ENCODE measurements at places on chromosomes 3 and 15.

DNA sequence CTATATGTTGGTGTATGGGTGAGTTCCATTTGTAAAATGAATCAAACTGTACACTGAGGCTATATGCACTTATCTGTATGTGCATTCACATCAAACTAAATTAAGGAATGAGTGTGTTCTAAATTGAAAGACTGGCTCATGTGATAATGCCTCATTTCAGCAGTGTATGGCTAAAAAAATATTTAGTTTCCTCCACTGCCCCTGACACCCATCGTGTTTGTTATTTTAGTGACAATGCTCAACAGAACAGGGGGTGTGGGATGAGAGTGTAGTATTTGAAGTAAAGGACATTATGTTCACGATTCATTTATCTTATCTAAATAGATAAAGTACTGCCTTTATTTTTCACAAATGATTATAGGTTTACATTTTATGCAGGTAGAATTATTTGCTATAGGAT, 301.1 kb upstream of the ARPP21 start:
- DNase-seq: no peak
- H3K4me3 ChIP-seq: no peak overlapping the region
- no peaks in the 10 kb centered on the region for H3K4me1 ChIP-seq
- H3K27ac ChIP-seq: no peak overlapping the region
- no peaks in the 10 kb centered on the region for H3K36me3 ChIP-seq

DNA sequence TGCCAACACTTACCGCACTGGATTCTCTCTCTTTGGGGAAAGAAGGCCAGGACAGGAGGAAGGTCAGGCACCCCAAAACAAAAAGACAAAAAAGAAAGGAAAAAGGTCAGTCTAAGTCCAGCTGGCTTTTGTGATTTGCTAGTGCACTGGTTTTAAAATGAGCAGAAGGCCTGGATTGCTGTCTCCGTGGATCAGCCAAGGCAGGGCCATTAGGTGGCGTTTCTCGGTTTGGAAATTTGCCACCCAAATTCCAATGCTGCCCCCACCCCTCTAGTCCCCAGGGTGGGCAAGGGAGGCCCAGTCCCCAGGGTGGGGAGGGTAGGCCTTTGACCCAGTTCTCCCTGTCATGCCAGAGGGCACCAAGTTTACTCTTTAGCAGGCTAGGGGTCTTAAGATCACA, 33.3 kb downstream of the TLE3 start:
- H3K27ac ChIP-seq: no peak overlapping the region
- no peaks in the 10 kb centered on the region for H3K4me1 ChIP-seq
- H3K4me3 ChIP-seq: no peak overlapping the region
- H3K36me3 ChIP-seq: peaks cover 50% of the 10 kb centered on the region
- DNase-seq: no peak

DNA sequence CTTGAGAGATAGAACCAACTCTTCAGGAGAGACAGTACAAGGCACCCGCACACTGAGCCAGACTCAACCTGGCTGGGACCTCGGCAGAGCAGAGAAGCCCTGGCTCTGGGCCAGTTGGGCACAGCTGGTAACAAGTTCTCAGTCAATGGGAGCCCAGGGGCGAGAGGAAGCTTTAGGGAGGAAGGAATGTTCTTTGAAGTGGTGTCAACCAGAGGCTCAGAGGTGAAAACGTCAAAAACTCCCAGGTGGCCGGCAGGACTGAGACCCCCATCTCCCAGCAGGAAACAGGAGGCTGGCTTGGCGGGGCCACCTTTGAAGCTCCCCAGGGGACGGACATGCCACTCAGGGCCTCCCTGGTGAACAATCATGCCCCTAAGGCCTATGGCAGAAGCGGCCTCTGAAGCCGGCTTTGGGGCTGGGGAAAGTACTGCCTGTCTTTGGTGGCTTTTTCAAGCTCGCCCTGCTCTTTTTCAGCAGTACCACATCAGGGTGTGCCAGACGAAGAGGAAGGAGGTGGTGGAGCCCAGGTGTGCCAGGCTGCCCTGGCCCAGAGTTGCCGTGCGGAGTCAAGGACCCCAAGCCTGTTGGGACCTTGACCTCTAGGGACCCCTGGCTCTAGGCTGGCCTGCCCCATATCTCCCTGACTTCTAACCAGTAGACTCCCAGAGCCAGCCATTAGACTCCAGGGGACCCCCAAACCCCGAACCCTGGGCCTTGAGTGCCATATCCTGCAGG, 16.7 kb upstream of the TBC1D21 start:
- no peaks in the 10 kb centered on the region for H3K4me1 ChIP-seq
- H3K27me3 ChIP-seq: peaks cover 21% of the 10 kb centered on the region
- no peaks in the 10 kb centered on the region for H3K36me3 ChIP-seq
- no peak for DNase-seq
- H3K4me3 ChIP-seq: no peak overlapping the region

DNA sequence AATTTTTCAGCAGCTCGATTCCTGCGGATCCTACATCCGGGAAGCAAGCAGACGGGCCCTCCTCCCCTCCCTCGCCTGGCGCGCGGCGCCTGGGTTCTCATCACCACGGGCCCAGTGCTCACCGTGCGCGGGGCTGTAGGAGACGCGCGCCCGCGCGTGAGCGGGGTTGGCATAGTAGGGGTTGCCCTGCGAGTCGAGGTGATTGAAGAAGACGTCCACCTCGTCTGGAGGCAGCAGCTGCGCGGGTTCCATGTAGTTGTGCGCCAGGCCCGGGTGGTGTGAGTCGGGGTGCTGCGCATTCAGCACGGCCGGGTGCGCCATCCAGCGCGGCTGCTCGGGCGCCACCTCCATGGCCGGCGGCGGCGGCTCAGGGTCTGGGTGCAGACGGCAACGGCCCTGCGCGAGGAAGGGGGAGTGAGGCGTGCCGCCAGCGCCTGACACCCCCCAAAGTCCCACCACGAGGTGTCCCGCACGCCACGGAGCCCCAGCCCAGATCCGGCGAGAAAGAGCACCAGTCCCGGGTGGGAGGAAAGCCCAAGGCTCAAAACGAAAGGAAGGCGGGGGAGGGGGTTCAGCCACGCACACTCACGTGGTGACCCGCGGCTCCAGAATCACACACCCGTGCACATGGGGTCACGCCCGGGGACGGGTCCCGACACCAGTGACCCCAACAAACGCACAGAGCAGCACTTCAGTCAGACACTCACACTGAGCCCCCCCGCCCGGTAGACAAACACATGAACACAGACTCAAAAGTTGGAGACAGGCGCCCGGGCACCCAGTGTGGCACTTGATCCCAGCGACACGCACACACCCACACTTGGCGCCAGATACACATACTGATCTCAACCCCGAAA, 6.1 kb downstream of the GATA2 start:
- peaks cover 19% of the 10 kb centered on the region for H3K4me1 ChIP-seq
- H3K27ac ChIP-seq: no peak overlapping the region
- H3K4me3 ChIP-seq: peak overlapping the region; percentile 57
